SJSA1 (cell line): ENCODE measurements at places on chromosomes 5 and 9. TPM values are rescaled to one million over a fixed set of nuclear protein-coding genes. Genes with fewer than 3 reads are reported as not detected.

Gene INSL4
- total RNA-seq, result 0.81 TPM in 1 of 2 replicates, not detected in the other

Gene FGD3
- not detected in 2 replicates for total RNA-seq

Gene FOXI1
- not detected in 2 replicates for total RNA-seq

Gene WDR31
- total RNA-seq, result 0.24 and 2.0 TPM in 2 replicates

Gene STKLD1
- 0.63 TPM in 1 of 2 replicates, not detected in the other for total RNA-seq

Gene S1PR3
- 12.5 and 25.8 TPM in 2 replicates for total RNA-seq

DNA sequence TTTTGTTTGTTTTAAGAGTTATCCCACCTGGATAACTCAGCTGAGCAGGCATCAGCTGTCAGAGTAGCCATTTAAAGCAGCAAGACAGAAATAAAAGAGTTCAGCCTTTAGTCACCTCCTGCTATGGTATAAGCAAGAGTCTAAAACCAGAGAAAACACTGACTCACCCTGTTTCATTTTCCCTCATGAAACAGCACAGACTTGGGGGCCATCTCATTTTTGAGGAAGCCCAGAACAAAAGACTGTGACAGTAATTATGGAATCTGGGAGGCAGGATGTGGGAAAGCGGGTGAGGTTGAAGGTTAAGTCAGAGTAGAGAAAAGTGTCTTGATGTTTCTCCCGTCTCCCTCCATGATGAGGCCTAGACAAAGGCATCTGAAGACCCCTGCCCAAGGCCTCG lies 90.2 kb upstream of the FAM174A start:
- H3K27ac ChIP-seq, result no peak overlapping the region
- no peaks in the 10 kb centered on the region for H3K27me3 ChIP-seq
- H3K4me1 ChIP-seq, result no peaks in the 10 kb centered on the region
- H3K4me3 ChIP-seq, result no peak overlapping the region
- H3K36me3 ChIP-seq, result no peaks in the 10 kb centered on the region
- no peak for DNase-seq

- H3K27me3 ChIP-seq, result no peaks in the 10 kb centered on the region
- no peak overlapping the region for H3K4me3 ChIP-seq
- H3K36me3 ChIP-seq, result no peaks in the 10 kb centered on the region
- no peak for DNase-seq
- H3K4me1 ChIP-seq, result no peaks in the 10 kb centered on the region
Observed at GRCh38 chr5:26868504-26868903, 169.9 kb downstream of the CDH9 start.

- H3K4me1 ChIP-seq, result no peaks in the 10 kb centered on the region
- no peak overlapping the region for H3K27ac ChIP-seq
- H3K27me3 ChIP-seq, result no peaks in the 10 kb centered on the region
Observed at GRCh38 chr9:7185612-7186011, 427.8 kb downstream of the KDM4C start.

GRCh38 chr5:3827624-3828023 lies 232.0 kb downstream of the IRX1 start:
- DNase-seq, result no peak
- H3K4me1 ChIP-seq, result no peaks in the 10 kb centered on the region
- H3K4me3 ChIP-seq, result no peak overlapping the region
- no peaks in the 10 kb centered on the region for H3K27me3 ChIP-seq

DNA sequence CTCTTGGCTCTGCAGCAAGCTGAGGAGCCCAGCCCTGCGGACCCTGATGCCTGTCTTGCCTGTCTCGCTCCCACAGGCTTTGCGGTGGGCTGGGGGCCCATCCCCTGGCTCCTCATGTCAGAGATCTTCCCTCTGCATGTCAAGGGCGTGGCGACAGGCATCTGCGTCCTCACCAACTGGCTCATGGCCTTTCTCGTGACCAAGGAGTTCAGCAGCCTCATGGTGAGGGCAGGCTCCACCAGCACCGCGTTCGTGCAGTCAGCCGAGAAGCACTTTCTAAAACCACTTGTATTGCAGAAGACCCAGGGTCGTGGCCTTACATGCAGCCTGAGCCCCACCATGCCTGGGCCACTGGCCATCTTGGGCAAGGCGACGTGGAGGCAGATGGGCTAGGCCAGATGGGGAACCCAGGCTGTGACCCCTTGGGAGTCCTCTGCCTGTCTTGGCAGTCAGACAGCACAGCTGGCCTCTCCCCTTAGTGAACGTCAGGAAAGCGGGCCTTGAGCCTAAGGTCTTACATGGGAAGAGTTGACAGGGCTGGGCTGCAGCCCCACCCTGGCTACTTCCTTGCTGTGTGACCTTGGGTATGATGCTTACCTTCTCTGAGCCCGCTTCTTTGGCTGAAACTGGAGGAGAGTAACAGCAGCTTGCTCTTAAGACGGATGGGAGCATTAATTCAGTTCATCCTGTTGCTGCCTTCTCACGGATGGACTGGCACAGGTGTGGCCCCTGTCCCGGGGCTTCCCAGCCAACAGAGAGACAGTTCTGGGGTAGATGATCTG lies 8.6 kb downstream of the SLC2A8 start:
- no peaks in the 10 kb centered on the region for H3K4me1 ChIP-seq
- no peak for DNase-seq
- peaks cover 39% of the 10 kb centered on the region for H3K36me3 ChIP-seq
- no peaks in the 10 kb centered on the region for H3K27me3 ChIP-seq
- H3K27ac ChIP-seq, result no peak overlapping the region

DNA sequence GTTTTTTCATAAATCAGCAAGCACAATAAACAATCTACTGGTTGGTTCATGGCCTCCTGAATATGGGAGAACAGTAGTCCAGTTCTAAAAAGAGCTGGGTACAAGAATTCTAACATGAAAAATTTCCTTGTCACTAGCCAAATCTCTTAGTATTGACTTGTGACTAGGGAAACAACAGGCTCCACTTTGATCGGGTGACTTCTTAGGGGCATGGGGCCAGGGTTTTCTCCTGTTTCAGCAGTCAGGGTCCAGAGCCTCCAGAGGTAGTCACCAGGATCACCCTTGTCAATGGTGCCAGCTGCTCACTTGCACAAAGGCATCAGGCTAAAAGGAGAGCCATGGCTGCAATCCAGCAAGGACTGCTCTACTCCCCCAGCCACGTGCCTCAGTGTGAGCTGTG lies 38.1 kb downstream of the LPAR1 start:
- no peak overlapping the region for H3K27ac ChIP-seq
- no peak overlapping the region for H3K4me3 ChIP-seq
- H3K27me3 ChIP-seq, result no peaks in the 10 kb centered on the region
- H3K36me3 ChIP-seq, result no peaks in the 10 kb centered on the region; the same call in 1 of the 2 replicates

DNA sequence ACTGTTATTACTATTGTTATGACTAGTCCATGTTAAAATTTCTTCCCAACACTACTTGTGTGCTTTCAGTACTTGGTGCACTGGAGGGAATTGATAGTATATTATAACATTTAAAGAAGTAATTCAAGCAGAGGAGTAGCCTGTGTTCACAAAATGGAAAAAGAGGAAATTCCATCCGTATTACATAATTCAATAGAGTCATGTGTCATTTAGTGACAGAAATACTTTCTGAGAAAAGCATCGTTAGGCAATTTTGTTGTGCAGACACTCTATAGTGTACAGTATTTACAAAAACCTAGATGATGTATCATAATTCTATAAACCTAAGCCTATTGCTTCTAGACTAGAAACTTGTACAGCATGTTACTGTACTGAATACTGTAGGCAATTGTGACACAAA lies 78.3 kb upstream of the PCSK5 start:
- H3K36me3 ChIP-seq, result no peaks in the 10 kb centered on the region
- DNase-seq, result no peak
- H3K27ac ChIP-seq, result no peak overlapping the region
- H3K27me3 ChIP-seq, result no peaks in the 10 kb centered on the region
- H3K4me3 ChIP-seq, result no peak overlapping the region

DNA sequence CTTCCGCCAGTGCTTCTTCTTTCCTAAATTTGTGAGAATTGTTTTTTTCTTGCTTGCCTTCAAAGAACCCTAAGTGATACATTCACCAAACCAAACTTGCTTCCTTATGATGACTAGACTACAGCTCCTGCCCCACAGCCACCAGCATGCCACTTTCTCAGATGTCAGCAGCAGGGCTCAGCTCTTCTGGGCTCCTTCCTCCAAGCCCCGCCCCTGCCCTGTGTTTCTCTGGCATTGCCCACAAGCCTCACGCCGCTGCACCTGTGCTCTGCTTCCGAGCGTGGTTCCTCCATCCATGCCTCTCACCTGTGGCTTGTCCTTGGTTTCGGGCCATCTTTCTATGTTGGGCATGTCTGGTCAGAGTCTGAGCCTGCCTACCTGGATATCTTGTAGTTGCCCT lies 10.6 kb downstream of the UNC5A start:
- H3K4me1 ChIP-seq, result peaks cover 10% of the 10 kb centered on the region
- H3K36me3 ChIP-seq, result no peaks in the 10 kb centered on the region
- peaks cover 87% of the 10 kb centered on the region for H3K27me3 ChIP-seq

DNA sequence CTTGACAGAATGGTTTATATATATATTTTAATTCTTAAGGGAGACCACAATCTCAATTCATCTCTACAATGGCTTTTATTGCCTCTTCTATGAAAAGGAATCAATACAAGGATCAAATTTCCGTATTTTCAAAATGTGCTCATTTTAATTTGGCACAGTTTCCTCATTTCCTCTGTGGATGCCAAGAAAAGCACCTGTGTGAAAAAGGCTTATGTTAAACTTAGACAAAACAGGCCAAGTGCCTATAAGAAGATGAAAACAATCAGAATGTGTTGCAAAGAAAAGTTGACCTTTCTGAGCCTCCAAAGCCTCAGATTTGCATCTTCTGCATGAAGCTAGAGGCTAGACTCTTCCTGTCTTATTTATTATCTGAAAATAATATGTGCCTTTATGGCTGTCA lies 173.7 kb upstream of the SLC12A2 start:
- H3K27me3 ChIP-seq, result no peaks in the 10 kb centered on the region
- no peak overlapping the region for H3K27ac ChIP-seq
- H3K36me3 ChIP-seq, result no peaks in the 10 kb centered on the region
- no peak for DNase-seq
- no peak overlapping the region for H3K4me3 ChIP-seq

DNA sequence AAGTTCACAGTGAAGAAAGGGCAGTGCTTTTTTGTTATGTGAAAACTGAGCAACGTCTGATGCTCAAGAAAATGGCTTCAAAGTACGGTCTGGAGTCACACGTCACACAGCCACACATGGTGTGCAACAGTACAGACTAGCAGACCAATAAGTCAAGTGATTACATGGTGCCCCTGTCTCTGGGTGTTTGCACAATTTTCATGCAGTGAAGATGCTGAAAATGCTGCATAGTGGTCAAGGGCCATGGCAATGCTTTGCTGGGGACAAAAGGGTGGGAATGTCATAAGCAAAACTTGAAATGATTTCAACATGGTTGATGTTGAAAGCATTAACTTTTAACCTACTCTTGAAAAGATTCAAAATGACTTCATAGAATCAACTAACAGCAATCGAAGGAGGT lies 231.2 kb downstream of the EBF1 start:
- no peaks in the 10 kb centered on the region for H3K4me1 ChIP-seq
- H3K27ac ChIP-seq, result no peak overlapping the region
- no peaks in the 10 kb centered on the region for H3K36me3 ChIP-seq
- H3K4me3 ChIP-seq, result no peak overlapping the region

GRCh38 chr5:39226100-39226451 lies 6.7 kb upstream of the FYB1 start:
- H3K27me3 ChIP-seq, result no peaks in the 10 kb centered on the region
- H3K27ac ChIP-seq, result no peak overlapping the region
- 0 out of 2 replicates have a peak, but pooled peaks cover 4% of the 10 kb centered on the region for H3K4me1 ChIP-seq
- H3K4me3 ChIP-seq, result no peak overlapping the region
- H3K36me3 ChIP-seq, result no peaks in the 10 kb centered on the region
- no peak for DNase-seq

DNA sequence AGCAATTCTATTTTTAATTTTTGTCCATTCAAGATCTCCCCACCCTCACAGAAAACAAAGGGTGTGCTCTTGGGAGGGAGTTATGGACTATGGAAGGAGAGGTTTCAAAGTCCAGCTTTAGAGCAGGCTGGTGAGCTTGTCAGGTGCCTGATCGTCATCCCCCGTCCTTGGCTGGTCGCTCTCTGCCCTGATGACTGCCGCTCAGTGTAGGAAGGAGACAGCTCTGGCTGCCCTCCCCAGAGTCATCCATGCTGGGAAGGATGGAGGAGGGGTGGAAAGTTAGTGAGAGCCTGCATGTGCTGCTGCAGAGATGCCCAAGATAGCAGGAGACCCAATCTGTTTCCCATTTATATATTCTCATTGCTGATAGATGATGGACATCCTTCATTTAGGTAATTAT lies 96.6 kb downstream of the NLN start:
- H3K27me3 ChIP-seq, result no peaks in the 10 kb centered on the region
- H3K4me3 ChIP-seq, result no peak overlapping the region
- H3K36me3 ChIP-seq, result peaks cover 7% of the 10 kb centered on the region; the same call in 1 of the 2 replicates
- peaks cover 8% of the 10 kb centered on the region for H3K4me1 ChIP-seq
- H3K27ac ChIP-seq, result no peak overlapping the region

- H3K27ac ChIP-seq, result no peak overlapping the region
- DNase-seq, result no peak
Observed at GRCh38 chr5:4294878-4295277, 699.2 kb downstream of the IRX1 start.

- no peak overlapping the region for H3K27ac ChIP-seq
- H3K27me3 ChIP-seq, result no peaks in the 10 kb centered on the region
- DNase-seq, result no peak
- H3K36me3 ChIP-seq, result peaks cover 11% of the 10 kb centered on the region; the same call in 1 of the 2 replicates
Observed at GRCh38 chr9:71737455-71737854, 30.9 kb downstream of the CEMIP2 start.

DNA sequence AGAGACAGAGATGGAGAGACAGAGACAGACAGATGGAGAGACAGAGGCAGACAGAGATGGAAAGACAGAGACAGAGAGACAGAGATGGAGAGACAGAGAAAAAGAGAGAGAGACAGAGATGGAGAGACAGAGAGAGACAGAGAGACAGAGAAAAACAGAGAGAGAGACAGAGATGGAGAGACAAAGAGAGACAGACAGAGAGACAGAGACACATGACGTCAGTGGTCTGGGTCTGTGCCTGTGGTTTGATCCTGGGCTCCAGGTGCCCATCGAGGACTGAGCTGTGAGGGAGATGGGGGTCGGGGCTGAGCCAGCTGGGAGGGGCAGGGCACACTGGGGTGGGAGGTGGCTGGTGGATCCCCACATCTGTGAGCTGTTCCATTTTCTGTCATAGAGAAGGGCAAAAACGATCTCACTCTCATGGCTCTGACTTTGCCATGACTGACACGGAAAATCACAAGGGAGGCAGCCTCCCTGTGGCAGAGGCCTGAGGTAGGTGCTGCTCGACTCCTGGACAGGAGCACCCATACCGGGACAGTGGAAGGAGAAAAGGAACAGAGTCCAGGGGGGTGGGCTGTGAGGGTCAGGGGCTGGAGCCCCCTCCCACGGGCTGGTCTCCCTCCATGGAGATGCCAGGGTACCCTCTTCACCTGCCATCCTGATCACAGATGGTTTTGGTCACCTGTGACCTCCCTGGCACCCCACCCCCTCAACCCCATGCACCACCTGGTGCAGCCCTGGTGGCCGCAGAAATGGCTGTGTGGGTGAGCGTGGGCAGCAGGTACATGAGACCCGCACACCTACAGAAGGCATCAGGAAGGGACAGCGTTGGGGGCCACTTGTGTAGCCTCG lies 28.8 kb downstream of the GLT6D1 start:
- no peak overlapping the region for H3K27ac ChIP-seq
- no peaks in the 10 kb centered on the region for H3K4me1 ChIP-seq
- H3K36me3 ChIP-seq, result no peaks in the 10 kb centered on the region
- H3K4me3 ChIP-seq, result no peak overlapping the region
- H3K27me3 ChIP-seq, result peaks cover 11% of the 10 kb centered on the region; the same call in 1 of the 2 replicates
- DNase-seq, result no peak
